ENCODE measurements at places on chromosomes 7 and 10.

GRCh38 chr7:85103357-85103756 lies 83.5 kb downstream of the SEMA3D start:
- DNase-seq: peak; percentile 18

DNA sequence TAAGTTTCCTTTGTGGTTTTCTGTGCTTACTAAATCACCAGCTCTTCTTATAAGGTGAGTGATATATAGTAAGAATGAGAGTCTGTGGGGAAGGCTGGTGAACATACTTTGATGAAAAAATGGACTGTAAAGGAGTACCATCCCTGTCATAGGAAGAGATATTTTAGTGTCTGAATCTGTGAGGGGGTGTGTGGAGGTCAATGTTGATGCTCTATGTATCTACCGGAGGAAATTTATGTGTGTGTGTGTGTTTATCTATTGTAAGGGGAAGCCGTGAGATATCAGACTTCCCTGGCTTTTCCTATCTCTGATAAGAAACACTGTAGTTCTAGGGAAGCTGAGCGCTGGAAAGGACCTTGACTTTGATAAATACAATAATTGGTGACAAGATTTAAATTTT lies 179.0 kb downstream of the PCDH15 start:
- DNase-seq: no peak

- DNase-seq: no peak
Measured at GRCh38 chr10:129163531-129163930, 303.5 kb upstream of the MGMT start.

DNA sequence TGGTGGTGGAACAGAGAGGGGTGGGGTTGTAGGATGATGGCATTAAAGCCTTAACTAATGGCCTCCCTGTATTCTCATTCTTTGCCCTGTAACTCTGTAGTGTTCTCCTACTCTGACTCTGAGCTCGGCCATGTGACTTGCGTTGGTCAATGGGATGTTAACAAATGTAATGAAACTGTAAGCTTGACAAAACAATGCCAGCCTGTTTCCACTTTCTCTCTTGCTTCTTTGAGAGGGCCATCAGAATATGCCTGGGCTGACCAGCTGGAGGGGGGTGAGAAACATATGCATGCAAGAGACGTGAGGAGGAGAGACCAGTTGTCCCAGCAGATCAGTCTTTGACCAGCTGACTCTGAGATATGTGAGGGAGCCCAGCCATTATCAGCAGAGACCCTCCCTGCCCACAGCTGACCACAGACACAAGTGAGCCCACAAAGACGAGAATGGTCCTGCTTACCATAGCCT lies 100.6 kb downstream of the ICA1 start:
- no peak for DNase-seq

GRCh38 chr10:52617346-52617745 lies 155.2 kb downstream of the MBL2 start:
- DNase-seq: no peak

DNA sequence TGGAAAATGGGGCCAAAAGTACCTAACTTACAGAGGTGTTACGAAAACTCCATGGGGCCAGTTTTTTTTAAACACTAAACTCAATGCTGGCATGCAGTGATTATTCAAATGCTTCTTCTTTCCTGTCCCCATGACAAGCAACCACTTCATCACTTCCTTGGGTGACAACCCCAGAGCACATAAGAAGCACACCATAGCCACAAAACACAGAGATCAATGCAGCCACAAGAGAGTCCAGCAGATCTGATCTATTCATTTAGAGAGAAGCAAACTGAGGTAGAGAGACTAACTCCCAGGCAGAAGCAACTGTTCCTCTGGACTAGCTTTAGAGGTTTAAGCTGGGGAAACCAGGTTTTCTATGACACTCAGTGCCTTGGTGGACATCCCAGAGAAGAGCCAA lies 180.0 kb downstream of the GRID1 start:
- DNase-seq: no peak

DNA sequence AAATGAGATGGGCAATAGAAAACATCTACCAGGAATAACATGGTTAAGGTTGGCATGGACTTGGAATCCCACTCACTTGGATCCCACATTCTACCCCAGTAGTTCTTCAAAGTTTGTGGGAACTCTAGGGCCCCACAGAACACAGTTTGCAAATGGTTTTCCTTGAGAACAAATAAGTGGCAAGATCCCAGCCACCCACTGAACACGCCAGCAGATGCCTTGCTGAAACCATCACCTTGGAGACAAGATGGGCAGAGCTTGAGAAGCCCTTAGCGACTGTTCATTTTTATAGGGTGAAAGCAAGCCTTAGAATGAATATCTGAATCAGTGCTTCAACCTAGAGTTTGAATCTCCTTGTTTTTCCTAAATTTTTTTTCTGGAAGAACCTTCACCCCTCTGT lies 349.1 kb downstream of the RPS24 start:
- no peak for DNase-seq

- DNase-seq: no peak
Measured at GRCh38 chr7:142485617-142486226, 227.9 kb upstream of the PRSS58 start.

GRCh38 chr10:127159648-127160245 lies 36.6 kb downstream of the INSYN2A start:
- DNase-seq: no peak

GRCh38 chr10:78706256-78706655 lies 362.5 kb upstream of the ZMIZ1 start:
- no peak for DNase-seq

GRCh38 chr10:82692458-82692857 lies 817.5 kb downstream of the NRG3 start:
- no peak for DNase-seq

DNA sequence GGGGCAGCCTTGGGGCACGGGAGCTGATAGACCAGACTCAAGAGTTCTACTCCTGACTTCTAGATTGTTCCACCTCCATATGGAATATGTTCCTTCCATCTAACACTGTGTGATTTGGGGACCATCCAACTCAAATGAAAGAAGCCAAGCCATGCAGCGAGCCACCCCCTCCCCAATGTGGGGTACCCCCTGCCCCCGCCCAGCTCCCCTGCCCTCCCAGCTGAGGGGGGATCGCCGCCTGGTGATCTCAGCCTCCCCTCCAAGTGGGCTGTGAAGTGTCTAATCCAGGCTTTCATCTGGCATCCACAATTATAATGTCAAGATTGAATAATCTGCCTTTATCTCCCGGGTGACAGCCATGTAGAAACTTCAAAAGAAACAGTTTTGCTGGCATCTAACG lies 246.1 kb downstream of the RPS24 start:
- no peak for DNase-seq

DNA sequence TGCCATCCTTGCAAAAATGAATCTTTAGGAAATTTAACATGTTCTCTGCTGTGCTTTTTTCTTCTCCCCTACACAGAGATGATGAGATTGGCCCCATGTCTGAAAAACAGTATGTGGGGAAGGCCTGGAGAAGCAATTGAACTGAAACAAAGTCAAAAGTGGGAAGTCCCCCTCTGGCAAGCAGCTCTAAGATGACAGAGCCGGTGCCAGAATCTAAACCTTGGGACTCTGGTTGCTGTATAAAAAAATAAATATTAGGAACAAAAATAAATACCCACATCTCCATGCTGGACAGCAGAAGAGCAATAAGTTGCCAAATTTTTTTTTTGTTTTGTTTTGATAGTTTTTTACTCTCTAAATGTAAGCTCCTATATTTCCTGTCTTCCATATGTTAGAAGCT lies 51.8 kb upstream of the TRIL start:
- no peak for DNase-seq

DNA sequence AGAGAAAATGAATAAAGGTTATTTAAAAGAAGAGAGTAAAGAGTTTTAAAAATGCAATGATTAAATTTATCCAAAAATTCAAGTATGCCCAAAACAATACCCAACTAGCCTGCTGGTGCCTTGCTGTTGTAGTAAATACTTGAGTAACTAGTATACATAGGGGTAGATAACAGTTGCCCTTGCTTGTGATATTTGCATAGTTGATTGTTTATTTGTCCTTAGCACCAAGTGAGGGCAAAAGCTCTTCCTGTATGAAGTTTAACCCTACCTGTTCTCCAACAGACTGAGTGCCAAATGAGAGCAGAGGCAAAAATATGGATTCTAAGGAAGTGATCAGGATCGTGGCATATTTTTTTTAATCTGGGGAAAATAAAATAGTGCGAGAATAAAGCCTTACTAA lies 85.0 kb downstream of the PTN start:
- DNase-seq: no peak

DNA sequence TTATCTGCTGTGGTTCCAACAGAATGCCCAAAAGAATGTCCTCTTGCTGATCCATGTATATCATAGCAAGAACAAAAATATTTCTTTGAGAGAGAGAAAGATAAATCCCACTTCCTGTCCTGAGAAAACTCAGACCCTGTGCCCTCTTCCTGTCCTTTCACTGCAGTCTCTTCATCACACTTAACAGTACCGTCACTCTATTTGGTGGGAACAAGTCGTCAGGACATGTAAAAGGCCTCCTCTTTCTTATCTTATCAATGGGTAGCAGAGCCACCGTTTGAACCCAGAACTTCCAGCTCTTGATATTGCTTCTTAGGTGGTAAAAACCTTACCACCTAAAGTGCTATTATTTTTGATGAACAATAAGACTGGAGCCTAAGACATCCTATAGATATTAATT lies 43.9 kb downstream of the CHRM2 start:
- DNase-seq: no peak

- no peak for DNase-seq
Measured at GRCh38 chr10:47371629-47372485, 12.2 kb downstream of the ZNF488 start.

DNA sequence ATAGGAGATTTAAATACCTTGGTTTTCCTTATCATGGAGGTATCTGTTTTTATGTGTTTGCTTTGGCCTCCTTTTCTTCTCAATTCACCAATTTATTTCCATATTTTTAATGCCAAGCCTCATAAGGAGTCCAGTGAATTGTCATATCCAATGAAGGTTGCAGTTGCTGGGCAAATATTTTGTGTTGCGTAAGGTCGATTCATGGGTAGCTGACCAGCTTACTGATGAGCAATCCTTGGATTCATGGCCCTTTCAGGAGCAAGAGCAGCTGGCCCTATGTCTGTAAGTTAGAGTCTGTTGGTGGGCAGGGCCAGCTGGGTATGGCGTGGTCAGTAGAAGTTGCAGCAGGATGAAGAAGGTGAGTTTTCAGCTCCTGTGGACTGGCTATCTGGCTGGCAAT lies 182.9 kb downstream of the PFKFB3 start:
- DNase-seq: no peak

- no peak for DNase-seq
Measured at GRCh38 chr7:41702635-41703371, at the start of gene INHBA. INHBA (minus strand) TSS chr7:41703090; CDS start chr7:41700374, 2,716 bp downstream.

GRCh38 chr7:112529521-112529920 lies 48.7 kb downstream of the LSMEM1 start:
- no peak for DNase-seq

- no peak for DNase-seq
Measured at GRCh38 chr10:3647074-3647473, 137.9 kb downstream of the KLF6 start.

GRCh38 chr10:48478469-48478868 lies 126.4 kb downstream of the ARHGAP22 start:
- no peak for DNase-seq

GRCh38 chr7:98376711-98377110 lies 24.2 kb downstream of the BAIAP2L1 start:
- no peak for DNase-seq

GRCh38 chr7:3895341-3896116 lies 594.5 kb downstream of the SDK1 start:
- DNase-seq: no peak

- no peak for DNase-seq
Measured at GRCh38 chr7:68148440-68148839, 1151.8 kb downstream of the TYW1 start.

DNA sequence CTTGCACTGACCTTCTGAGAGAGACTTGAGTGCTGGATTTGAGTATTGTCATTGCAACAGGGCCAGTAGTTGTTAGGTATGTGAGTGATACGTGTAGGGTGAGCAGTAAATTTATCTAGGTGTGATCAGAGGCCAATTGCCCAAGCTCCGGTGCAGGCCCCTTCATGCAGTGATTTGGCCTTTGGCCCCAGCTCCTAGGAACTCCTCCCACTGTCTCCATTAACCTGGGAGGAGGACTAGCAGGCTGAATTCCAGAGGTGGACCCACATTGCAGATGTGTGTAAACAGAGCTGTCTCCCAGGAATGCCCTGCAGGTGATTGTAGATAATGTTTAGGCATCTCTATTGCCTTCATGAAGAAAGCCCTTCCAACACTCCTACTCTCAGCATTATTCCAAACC lies 19.5 kb downstream of the TCF7L2 start:
- no peak for DNase-seq

GRCh38 chr7:285731-286130 lies 4.2 kb upstream of the FOXL3 start:
- DNase-seq: no peak

- no peak for DNase-seq
Measured at GRCh38 chr7:24812305-24812945, 55.2 kb upstream of the GSDME start.

DNA sequence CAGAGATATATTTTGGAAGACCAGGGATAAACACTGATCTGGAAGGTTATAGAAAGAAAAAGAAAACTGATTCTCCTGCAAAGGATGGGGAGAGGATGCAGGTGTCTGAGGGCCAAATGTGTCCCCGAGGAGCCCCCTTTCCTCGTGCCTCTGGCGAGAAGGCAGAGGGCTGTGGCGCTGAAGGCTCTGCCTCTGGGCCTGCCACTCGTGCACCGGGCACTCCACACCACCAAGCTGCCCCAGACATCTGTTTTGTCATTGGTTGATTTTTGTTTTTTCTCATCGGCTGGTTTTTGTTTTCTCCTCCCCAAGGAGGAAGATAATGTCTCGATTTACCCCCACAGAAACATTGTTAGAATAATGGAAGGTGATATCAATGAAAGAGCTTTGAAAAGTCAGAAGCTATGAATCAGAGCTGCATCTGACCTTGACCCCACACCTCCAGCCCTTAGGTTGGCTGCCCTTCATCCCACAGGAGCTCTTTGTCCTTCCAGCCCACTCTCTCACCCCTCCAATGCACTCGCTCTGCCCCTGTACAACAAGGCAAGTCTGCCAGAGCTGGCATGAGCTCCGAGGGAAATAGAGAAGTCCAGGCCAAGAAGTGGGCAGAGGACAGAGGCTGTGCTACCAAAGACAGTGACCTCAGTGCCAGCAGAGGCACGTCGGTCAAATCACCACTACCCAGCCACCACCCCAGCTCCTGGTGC lies 124.8 kb downstream of the TCERG1L start:
- no peak for DNase-seq

Data from HCT116 (cell line).